T-helper 2 cell (primary cell): ENCODE measurements at places on chromosomes 13 and 19.

GRCh38 chr13:95241321-95241720 is 59.9 kb downstream of the ABCC4 start:
- no peak for DNase-seq

- no peak for DNase-seq
Measured at GRCh38 chr13:84481958-84482357, 599.7 kb upstream of the SLITRK1 start.

- no peak for DNase-seq
Measured at GRCh38 chr13:101111894-101112293, 304.4 kb downstream of the NALCN start.

DNA sequence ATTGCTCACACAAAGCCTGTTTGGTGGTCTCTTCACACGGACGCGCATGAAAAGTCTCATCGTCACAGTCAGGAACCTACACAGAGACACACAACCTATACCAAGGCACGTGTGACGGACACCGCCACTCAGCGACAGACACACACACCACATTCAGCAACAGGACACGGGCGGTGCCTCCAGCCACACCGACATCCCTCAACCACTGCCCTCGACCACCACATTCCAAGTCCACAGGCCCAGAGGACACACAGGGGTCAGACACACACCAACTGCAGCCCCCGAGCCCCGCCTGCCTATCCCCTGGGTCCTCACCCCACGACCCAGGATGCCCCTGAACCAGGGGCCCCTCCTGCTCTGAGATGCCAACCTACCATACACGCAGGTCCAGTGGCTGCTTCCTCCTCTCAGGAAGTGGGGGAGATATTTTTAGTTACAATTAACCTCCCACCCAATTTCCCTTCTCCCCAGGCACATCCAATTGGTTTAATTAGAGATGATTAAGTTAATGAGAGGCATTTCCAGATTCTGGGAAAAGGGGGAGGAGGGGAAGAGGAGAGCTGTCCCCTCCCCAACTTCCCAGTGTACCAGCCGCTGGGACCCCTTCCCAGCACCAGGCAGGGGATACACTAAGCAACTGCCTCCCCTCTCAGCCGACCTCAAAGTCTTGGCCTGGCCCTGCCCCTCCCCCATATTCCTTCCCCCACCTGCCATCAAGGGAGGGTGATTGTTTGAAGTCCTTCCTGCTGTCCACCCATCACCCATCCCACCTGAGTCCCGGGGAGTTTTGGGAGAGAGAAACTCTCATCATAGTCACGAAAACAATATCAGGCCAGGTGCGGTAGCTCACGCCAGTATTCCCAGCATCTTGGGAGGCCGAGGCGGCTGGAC is 20.4 kb downstream of the MEIS3 start:
- DNase-seq, result no peak

- no peak for DNase-seq
Measured at GRCh38 chr13:48675247-48675646, 21.5 kb downstream of the CYSLTR2 start.
